ENCODE measurements at places on chromosomes 5 and 9.

GRCh38 chr5:155049569-155050383 lies 36.2 kb downstream of the KIF4B start:
- no peak for DNase-seq

GRCh38 chr5:158483281-158483860 lies 616.3 kb downstream of the EBF1 start:
- no peak for DNase-seq

GRCh38 chr5:19462019-19462418 lies 526.0 kb downstream of the CDH18 start:
- no peak for DNase-seq

GRCh38 chr5:68285075-68285840 lies 69.7 kb downstream of the PIK3R1 start:
- no peak for DNase-seq
